Breast epithelium (tissue), 4 donors: ENCODE measurements at places on chromosomes 16 and 17.

DNA sequence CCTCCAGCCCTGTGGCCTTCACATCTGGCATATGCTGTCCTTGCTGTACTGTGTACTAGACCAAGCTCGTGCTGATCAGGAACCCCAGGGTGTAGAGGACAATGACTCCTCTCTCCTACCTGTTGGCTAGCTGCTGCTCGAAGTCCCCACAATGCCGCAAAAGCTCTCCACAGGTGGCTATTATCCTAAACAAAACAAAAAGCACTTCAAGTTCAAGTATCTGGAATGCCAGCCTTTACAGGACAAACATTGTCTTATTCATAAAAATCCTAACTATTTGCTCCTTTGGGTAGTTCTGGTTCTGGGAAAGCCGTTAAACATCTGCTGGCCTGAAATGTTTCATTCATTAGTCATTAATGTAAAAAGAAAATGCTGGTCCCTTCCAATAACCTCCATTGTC, 42.8 kb downstream of the COG7 start:
- peak; percentile 48 for DNase-seq

GRCh38 chr17:9647014-9647413, 1.7 kb downstream of the USP43 start:
- DNase-seq = no peak

DNA sequence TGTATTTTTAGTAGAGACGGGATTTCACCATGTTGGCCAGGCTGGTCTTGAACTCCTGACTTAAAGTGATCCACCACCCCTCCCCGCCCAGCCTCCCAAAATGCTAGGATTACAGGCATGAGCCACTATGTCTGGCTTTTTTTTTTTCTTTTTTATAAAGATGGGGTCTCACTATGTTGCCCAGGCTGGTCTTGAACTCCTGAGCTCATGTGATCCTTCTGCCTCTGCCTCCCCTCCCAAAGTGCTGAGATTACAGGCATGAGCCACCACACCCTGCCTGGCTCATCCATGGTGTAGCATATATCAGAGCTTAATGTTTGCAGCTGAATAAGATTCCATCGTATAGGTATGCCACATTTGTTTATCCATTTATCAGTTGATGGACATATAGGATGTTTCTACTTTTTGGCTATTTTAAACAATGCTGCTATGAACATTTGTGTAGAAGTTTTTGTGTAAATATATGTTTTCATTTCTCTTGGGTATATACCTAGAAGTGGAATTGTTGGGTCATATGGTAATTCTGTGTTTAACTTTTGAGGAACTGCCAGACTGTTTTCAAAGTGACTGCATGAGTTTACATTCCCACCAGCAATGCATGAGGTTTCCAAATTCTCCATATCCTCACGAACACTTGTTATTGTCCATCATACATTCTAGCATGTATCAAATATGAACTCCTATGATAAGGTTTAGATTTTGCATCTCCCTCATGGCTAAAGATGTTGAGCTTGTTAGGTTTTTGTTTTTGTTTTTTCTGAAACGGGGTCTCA, 55.7 kb upstream of the HAS3 start:
- no peak for DNase-seq

GRCh38 chr16:66432429-66432828, 5.3 kb downstream of the BEAN1 start:
- DNase-seq = no peak

DNA sequence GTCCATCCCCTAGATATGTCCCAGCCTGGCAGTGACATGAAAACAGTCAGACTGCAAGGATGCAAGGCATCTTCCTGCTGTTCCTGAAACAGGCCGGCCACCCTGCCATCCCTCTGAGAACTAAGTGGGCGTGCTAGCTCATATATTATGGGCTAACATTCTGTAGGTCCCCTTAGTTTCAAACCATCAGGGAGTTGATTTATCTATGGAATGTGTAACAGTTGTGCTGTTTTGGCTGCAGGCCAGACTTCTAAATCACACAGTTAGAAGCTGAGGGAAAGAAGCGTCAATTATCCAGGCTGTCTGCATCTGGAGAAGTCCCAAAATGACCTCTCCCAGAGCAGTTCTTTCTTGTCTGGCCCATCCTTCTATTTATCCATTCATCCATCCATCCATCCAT, 102.7 kb upstream of the DNAH9 start:
- DNase-seq = no peak

DNA sequence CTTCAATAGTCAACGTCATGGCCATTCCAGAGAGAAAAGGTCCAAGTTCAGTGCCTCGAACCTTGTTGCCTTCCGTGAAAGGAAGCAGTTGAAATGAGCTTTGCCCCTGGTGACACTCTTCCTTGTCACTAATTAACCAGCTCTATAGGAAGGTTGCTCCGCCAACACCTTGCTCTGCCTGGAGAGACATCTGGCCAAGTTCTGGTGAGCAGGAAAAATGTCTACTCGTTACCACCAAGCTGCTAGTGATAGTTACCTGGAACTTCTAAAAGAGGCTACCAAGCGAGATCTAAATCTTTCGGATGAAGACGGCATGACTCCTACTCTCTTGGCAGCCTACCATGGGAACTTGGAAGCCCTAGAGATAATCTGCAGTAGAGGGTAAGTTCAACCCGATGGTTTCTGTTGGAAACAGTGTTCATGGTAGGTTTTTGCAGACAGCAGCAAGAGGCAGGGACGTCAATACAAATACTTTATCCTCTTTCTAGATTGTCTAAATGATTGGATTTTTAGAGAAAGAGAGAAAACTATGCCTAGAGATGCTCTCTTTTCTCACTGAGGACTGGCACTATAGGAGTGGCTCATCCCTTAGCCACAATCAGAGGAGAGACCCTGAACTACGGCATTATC, at the start of gene ANKS4B:
Gene ANKS4B, plus strand, starts transcription at position 179 of the 630 bp plus-strand sequence. Its CDS starts 39 bp downstream, at position 218.
- DNase-seq = no peak

DNA sequence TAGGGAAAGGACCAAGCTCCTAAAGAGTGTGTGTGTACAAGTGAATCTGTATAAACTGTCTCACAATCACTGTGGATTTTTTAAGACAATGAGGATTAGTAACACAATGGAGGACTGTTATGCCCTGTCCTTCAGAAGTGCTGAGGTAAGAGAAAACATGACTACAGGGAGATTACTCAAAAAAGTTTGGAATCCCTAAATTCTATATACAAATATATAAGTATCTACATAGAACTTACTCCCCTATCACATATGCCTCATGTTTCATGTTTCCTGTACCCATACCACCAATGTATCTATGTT, 81.9 kb downstream of the STH start:
- DNase-seq = no peak

GRCh38 chr16:87742781-87743490, 22.9 kb downstream of the KLHDC4 start:
- no peak for DNase-seq

GRCh38 chr17:6753006-6753445, 2.8 kb upstream of the XAF1 start:
- peak; percentile 83 for DNase-seq

- no peak for DNase-seq
Observed at GRCh38 chr17:14831491-14831890, 433.6 kb downstream of the PMP22 start.

- DNase-seq = peak; percentile 74
Observed at GRCh38 chr17:15260376-15261257, 4.5 kb downstream of the PMP22 start.

DNA sequence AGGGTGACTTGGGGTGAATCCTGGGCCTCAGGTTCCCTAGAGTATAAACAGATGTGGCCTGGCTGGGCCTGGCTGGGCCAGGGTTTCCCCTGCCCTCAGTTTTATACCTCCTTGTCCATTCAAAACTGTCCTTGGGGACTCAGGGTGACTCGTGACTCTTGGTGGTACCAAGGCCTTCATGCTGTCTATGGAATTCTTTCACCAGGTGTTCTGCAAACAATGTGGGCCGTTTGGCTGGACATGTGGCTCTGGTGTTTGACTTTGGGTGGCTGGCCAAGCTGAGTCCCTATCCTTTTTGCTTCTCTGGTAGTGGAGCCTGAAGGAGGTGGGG, 3.3 kb downstream of the GPT2 start:
- no peak for DNase-seq

DNA sequence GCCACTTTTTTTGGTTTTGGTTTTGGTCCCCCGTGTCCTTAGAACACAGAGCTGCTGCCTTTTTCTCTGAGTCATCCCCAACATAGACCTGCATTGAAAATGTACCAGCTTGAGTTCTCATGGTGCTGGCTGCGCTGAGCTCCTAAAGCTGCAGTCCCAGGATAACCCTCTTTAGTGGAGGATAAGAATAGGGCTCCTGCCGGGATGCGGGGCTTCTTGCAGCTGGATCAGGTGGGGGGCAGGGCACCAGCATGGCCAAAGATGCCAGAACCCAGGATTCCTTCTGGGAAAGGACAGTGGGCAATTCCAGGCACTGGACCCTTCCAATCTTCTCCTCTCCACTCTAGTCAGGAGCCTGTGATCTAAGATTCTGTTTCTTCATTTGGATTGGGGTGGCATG, 8.3 kb upstream of the CLUH start:
- no peak for DNase-seq

GRCh38 chr17:57970710-57971109, 15.5 kb upstream of the CUEDC1 start:
- DNase-seq = no peak

GRCh38 chr17:6035801-6036394, 34.3 kb upstream of the WSCD1 start:
- DNase-seq = no peak

- DNase-seq = no peak
Observed at GRCh38 chr16:48013491-48013901, 142.3 kb downstream of the ABCC12 start.

DNA sequence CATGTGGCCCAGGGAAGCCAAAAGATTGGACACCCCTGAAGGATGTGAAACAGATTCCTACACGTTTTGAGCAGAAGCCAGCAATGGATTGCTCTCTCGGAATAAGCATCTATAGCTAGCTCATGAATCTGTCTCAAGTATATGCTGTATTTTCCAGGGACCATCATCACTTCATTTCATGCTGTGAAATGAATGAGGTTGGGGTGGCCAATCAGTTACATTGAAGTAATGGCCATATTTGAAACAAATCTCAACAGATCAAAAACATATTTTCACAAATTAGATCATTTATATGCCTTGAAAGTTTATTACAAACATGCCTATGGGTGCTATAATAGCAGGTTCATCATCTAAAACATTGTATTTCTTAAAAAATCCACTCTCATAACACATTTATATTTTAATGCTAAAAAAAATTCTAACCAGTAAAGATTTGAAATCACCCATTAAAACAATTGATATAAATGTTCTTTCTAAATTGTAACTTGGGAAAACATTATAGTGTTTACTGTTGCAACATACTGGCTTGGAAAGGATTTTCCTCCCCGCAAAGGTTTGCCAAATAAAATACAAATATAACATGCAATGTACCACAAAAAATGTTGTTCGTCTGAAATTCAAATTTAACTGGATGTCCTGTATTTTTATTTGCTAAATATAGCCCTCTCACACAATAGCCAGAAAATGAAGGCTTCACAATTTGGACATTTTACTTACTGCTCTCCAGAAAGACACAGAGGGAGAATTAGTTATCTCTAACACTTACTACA, 743.6 kb downstream of the KCNJ2 start:
- DNase-seq = no peak

DNA sequence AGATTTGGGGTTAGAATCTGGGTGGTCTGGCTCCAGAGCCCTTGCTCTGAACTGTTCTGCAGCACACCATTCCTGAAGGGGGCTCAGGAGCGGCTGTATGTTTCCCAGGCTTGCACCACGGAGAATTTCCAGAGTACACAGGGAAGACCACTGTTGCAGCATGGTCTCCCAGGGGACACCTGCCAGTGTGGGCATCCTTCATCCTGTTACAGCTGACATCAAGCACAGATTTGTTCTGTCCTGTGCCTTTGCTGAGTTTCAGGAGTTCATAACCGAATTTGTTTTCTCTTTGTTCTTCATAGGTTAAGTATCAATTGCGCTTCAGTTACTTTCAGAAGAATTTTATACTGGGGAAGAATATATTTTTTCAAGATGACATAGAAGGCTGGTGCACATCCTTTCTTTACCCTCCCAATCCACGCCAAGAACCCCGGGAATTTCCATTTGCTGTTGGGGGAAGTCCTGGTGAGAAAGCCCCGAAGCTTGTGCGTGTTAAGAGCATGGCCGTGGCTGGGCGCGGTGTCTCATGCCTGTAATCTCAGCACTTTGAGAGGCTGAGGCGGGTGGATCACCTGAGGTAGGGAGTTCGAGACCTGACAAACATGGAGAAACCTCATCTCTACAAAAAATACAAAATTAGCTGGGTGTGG, 26.3 kb upstream of the ABCA3 start:
- no peak for DNase-seq

DNA sequence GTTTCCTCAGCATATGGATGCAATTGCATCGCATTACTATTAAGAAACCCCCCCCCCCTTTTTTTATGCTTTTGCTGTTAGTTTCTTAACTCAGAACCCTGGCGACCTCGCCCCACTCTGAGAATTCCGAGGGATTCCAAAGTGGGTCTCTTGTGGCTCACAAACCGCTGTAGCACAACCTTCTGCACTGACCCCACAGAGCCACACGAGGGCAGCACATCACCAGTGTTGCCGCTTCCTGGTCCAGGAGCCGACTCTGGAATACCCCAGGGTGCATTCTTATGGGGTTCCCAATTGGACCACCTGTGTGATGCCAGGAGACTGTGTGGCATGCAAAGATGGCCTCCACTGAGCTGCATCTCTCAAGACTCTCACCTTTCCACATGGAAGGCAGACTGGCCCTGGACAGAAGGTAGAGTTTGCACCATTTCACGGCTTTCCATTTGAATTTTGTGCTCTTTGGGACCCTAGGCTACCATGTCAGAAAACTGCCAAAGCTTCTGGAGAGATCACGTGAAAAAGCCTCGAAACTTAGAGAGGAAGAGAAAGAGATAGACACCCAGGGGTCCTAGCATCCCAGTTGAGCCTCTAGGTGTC, 432.7 kb upstream of the ASIC2 start:
- DNase-seq = no peak

- DNase-seq = no peak
Observed at GRCh38 chr17:3475812-3476610, at the start of gene ASPA. TSS of gene ASPA (plus strand) at chr17:3475997. CDS start at chr17:3476160, 163 bp downstream.

DNA sequence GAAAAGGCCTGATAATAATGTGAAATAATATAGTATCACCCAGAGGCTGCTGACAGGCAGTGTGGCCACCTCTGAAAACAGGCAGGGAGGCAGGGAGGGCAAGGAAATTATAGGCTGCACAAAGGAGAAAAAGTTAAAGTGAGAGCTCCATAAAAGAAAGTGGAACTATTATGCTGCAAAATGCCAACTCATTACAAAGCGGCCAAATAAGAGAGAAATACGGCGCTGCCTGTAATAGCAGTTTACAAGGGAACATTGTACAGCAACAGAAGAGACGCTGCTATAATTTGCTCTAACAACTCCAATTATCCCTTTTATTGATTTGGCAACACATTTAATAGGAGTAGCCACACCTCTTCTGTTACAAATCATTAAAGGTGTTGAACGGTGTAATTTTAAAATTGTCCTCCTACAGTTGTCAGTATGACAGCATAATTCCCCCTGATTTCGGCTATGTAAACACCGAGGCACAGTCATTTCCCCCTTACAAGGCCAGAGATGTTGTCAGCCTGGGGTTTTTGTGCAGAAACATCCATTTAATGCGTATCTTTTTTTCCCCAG, 120.3 kb downstream of the MRM1 start:
- DNase-seq = no peak

GRCh38 chr17:55737976-55738501, 12.8 kb upstream of the PCTP start:
- DNase-seq = no peak

GRCh38 chr17:38315497-38315896, 18.5 kb downstream of the MRPL45 start:
- no peak for DNase-seq
